ENCODE measurements at places on chromosomes 7 and 10. TPM values are rescaled to one million over a fixed set of nuclear protein-coding genes. Genes with fewer than 3 reads are reported as not detected.

DNA sequence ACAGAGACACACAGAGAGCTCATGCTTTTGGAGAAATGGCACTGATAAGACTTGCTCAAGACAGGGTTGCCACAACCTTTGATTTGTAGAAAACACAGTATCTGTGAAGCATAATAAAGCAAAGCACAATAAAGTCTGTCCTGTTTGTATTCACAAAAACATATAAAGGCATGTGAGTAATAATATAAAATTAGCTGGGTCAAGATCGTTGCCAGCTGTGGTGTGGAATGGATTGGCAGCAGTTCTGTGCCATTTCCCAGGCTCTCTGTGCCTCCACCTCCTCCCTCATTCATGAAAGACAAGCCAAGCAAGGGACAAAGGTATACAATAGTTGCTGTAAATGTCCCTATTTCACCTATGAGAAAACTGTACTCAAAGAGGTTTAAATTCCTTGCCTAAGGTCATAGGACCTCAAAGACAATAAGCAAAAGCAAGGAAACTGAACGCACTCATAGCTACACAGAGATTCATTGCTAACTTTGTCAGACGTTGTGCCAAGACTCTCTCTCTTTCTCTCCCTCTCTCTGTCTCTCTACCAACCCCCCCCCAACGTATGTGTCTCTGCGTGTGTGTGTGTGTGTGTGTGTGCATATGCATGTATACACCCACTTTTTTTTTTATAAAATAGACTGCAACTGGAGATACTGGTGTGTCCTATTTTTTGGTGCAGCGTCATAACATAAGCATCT, 31.8 kb downstream of the CHST3 start:
- DNase-seq, result no peak

DNA sequence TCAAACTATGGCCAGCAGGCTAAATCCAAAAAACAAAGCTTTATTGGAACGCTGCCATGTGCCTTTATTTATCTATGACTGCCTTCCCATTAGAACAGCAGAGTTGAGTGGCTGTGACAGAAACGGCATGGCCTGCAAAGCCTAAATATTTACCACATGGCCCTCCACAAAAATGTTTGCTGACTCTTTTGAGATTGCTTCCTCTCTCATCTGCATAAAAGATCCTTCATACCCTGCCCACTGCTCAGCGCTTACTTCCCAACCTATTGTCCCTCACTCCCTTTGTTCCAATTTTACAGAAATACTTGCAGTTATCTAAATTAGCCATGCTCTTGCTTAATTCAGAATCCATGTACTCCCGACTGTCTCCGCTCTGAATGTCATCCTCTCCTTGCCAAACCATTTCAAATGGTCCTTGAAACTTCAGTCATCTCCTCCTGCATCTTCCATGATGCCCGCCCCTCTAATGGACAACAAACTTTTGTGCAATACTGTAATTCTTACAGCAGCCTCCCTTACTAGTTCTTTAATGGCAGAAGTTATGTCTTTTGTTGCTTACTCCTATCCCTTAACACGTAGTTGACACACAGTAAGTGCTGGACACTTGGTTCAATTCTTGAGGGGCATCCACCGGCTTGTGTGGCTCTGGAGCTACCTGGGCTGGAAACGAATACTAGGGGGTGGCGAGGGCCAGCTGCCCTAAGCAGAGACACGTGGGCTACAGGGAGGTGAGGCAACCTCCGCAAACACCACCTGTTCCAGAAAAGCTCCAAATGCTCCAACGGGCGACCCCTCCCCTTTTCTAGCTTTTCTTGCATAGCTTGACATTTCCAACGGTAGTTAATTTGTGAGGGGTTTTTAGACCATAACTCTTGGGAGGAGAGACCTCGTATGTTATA, 832 bp downstream of the XRCC2 start:
- no peak for DNase-seq

DNA sequence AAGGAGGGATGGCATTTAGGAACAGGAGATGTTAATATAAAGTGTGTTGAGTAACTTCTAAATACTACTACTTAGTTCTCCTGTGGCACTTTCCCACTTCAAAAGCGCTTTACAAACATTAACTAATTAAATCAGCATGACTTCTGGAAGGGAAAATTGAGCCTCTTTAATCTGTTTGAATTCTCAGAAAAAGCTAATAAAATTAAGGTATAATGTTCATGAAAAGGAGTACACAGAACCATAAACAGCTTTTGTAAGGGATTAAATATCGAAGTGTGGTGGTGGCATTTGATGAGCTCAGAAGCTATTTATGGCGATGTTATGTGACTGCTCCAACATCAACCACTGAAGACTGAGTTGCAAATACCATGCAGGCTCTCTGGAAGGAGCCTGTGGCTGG, 10.2 kb upstream of the VAX1 start:
- DNase-seq, result no peak

DNA sequence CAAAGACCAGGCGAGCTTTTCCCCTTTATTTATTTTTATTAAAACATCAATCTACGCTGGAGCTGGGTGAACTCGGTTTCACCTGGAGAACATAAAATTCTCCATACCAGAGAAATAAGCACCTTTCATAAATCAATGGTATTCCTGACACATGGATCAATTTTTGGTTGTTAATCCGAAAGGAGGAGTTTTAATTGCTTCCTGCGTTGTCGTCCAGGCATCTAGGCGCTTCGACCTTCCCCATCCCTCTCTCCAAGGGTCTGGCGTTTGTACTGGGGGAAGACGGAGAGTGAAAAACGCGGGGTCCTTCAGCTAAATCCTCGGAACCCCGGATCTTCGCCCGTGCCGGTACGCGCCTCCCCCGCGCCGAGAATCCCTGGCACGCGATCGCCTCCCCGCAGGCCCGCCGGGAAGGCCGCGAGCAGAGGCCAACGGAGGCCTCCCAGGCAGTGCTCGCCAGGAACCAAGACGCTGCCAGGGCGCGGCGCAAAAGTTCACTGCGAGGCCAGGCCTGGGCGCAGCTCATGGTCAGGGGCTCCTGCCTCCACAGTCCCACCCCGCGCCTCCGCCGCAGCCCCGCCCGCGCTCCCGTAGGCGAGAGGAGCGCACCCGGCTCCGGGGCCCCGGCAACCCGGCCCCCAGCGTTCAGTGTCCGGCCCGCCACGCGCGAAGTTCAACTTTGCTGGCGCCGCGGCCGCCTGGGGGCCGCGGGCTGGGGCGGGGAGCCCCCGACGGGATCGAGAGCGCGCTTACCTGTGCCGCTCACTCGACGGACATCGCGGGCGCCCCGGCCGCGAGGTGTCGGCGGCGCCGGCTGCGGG, 8.3 kb upstream of the EBF3 start:
- DNase-seq, result no peak

GRCh38 chr10:125880719-125881118, 373 bp downstream of the DHX32 start:
- DNase-seq, result no peak

DNA sequence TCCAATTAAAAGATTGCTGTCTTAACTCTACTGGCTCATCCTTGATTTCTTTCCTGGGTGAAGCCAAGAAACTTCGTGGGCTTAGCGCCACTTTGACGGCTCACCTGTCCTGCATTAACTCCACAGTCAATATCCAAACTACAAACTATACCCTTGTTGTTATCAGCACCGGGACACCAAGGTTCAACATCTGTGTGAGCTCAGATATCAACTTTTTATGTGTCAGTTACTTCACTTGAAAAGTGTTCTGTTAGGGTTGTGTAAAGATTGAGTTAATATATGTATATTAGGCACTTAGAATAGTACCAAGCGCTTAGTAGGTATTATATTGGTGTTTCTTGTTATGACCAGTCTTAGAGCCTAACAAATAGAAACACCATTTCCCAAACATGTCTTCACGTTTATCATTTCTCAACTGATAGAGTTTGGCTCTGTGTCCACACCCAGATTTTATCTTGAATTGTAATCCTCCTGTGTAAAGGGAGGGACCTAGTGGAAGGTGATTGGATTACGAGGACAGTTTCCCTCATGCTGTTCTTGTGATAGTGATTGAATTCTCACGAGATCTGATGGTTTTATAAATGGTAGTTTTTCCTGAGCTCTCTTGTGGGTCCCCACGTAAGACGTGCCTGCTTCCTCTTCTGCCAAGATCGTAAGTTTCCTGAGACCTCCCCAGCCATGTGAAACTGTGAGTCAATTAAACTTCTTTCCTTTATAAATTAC, 19.0 kb upstream of the ST8SIA6 start:
- no peak for DNase-seq

DNA sequence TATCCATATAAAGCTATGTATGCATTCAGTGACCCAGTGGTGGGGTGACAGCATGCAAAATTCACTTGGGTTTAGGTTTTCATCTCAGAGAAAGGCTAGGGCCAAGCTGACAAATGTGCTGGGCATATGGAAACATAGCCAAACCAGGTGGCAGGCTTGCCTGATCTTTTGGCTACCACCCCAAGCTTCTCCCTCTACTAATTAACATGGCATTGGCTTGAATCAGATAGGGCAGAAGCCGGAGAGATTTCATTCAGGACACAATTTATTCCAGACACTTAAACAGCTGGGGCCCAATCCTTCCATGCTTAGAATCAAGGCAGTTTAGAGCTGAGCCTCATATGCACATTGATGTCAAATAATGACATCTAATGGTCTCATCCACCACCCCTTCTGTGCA, 95.5 kb upstream of the AGK start:
- DNase-seq, result no peak

DNA sequence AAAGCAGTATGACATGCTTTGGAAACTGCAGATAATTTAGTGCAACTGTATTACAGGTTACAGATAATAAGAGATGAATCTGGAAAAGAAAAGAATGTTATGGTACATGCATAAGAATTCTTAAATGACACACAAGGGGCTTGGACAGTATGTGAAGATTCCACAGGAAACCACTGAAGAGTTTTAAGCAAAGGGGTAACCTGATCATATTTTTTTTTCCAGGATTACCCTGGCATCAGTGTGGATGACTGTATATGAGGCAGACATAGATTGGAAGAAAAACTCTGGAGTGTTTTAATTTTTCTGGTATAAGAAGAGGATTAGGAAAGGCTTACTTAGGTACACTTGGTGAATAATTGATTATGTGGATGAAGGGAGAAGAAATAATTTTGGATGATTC, 8.1 kb downstream of the TFPI2 start:
- no peak for DNase-seq

- DNase-seq, result no peak
These were observed 191.8 kb upstream of the SEMA3C start for GRCh38 chr7:81110673-81111072.

DNA sequence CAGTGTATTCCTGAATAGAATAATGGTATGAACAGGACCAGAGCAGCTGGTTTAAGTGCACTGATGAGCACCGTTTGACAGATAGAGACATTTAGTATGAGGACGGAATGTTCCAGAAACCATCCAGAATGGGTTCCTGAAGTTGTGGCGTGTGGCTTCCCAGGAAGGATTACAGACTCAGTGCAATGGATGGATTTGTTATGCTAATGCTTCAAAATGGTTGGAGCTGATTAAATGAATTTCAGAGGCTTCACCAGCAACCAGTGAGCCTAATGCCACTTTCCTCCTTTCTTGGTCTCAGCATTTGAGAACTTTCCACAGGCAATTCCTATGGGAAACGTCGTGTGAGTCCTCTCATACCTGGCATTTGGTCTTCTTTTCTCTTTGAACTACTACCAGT, 9.9 kb downstream of the GATA3 start:
- no peak for DNase-seq

Gene TMEM178B
- total RNA-seq, result not detected

Gene RINT1
- 25.1 TPM for total RNA-seq

Gene SRI
- 269 TPM for total RNA-seq
